ENCODE measurements at places on chromosomes 1 and 21. TPM values are rescaled to one million over a fixed set of nuclear protein-coding genes. Genes with fewer than 3 reads are reported as not detected.

The S100A7A gene
- not detected for total RNA-seq

The PM20D1 gene
- 54.6 TPM for total RNA-seq

The NTMT2 gene
- total RNA-seq, result not detected

The PRRX1 gene
- total RNA-seq, result 10.7 TPM

The GBP6 gene
- total RNA-seq, result not detected

The PBX1 gene
- 95.8 TPM for total RNA-seq

The CRP gene
- total RNA-seq, result 148 TPM

The DAB1 gene
- total RNA-seq, result 0.23 TPM

The URB1 gene
- 5.9 TPM for total RNA-seq

The PTPN22 gene
- 1.7 TPM for total RNA-seq

The SPRR4 gene
- not detected for total RNA-seq

The NPL gene
- total RNA-seq, result 1.2 TPM

The TCEA3 gene
- 129 TPM for total RNA-seq

The CHI3L2 gene
- 1.2 TPM for total RNA-seq

The UBQLN4 gene
- total RNA-seq, result 14.1 TPM

The TMPRSS15 gene
- total RNA-seq, result not detected

The MROH9 gene
- total RNA-seq, result not detected

The RCSD1 gene
- total RNA-seq, result 0.59 TPM

The RAB42 gene
- total RNA-seq, result 0.67 TPM

The SMIM1 gene
- 3.1 TPM for total RNA-seq

- no peak for DNase-seq
Measured at GRCh38 chr1:67566803-67567377, 118.1 kb upstream of the GADD45A start.

DNA sequence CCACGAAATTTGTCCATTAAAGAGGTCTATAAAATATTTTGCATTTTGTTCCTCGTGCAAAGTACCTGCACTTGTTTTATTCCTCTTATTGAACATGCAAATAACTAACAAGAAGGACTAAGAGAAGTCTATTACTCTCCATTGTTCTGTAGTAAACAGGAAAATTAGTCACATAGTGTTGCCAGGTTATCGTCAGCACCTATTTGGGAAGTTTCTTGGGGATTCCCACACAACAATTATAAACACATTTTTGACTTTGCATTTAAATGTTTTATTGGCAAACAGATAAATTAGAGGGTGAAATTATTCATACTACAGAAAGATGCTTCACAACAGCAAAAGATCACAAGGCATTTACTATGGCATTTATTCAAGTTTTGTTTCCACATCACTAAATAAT lies 174.5 kb downstream of the ZC3H11B start:
- no peak for DNase-seq

- no peak for DNase-seq
Measured at GRCh38 chr1:17053086-17053684, 647 bp downstream of the SDHB start.

- DNase-seq, result no peak
Measured at GRCh38 chr21:35868005-35868868, 192.1 kb downstream of the SETD4 start.

DNA sequence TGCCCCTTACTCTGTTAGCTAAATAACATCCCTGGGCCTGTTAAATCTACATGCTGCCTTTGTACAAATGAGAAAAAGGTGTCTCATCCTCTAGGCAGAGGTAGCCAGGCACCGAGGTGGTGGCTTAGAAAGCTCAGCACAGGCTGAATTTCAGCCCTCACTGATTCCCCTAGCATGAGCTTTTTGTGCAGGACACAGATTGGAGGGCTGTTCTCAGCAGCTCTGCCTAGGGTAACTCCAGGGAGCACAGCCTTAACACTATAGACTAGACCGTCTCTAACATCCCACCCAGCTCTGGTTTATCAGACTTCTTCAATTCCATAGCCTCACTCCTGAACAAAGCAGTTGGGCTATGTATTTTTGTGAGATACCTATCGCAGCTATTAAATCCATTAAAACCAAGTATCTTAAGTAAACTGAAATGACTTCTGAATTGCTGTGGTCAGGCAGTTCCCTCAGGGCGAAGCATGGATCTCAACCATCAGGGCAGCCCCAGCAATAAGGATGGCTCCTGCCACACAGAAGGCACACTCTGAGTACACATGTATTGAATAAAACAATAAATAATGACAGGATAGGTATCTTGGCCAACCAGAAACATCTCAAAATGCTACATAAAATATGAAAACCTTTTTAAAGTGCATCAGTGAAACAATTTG lies 14.8 kb downstream of the S100A6 start:
- no peak for DNase-seq

DNA sequence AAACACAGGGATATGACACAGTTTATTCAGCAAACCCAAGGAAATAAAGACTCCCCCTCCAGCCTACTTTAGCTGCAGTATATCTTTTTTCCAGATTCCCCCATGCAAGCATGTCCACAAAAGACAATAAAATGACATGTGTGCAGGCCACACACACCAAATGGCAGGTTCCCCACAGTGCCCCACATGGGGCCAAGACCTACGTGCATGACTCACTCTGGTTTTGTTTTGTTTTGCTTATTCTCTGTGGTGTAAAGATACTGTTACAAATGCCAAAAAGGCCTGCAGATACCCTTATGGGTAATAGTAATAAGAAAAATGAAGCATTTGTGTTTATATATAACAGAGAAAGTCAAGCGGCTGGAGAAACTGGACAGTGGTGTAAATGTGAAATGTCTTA lies 71.6 kb downstream of the RD3 start:
- no peak for DNase-seq

- no peak for DNase-seq
Measured at GRCh38 chr1:186304982-186305949, 69.8 kb downstream of the TPR start.

DNA sequence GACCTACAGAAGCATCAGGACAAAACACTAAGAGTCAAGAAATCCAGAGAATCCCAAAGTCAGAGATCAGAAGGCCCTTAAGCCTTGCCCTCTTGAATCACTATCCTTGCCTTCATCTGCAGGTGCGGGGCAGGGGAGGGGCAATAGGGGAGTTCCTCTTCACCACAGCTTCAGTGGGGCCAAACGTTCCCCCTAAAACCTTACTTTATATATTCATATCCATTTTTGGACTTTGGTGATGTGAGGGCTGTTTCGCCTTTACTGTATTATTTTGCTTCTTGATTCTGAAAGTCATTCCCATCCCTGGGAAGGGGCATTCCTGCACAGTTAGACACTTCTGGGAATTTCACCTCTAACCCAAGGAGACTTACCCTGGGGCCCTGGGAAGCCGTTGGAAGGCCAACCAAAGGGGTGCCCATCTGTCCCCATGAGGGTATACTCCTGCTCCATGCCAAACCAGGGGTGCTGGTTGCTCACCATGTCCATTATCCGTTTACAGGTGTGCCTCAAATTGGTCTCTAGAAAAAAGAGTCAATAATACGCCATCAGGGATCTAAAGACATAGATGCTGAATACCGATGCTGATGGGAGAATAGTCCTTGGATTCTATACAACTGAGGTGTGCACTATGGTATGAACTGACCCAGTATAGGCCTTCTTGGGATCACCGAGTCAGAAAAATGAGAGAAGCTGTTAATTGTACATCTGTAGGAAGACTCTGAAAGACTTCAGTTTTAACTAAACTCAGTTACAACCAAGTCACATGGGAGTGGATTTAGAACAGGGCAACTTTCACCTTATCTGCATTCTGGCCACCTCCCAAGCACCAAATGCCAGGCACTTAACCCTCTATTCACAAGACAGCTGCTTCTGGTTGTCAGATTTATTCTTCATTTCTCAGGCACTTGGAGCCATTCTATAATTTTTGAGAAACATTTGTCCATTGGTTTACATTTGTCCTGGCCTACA lies 5.4 kb downstream of the GLUL start:
- DNase-seq, result no peak

DNA sequence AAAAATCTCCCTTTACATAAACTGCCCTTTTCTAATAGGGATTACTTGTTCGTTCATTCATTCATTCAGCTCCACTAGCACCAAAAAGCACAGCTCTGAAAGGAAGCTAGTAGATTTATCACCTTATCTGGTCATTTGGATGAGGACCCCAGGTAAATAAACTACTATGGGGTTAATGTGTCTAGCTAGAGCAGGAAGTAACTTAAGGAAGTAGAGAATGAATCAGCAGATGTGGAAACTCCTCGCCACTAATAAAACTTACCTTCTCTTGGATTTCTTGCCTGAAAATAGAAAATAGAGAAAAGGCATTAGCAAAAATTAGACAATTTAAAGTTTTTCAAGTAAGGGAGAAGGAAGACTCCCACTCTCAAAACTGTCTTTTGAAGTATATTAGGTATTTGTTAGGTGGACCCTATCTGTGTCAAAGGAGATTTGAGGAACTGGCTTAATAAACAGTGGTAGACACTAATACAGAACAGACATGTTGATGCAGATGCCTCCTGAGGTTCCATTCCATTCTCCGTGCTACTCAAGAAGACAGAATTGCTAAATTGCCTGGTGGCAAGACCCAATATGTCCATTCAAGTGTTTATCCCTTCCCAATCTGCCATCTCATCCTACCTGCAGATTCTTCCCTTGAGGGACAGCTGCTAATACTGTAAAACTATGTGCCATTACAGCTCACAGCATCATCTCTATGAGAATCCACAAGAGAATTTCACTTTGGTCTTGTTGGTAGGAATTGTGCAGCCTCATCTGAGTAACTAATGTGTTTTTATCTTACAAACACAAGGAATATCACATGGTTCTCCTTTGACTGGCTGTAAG lies 14.9 kb downstream of the SELL start:
- DNase-seq, result no peak

DNA sequence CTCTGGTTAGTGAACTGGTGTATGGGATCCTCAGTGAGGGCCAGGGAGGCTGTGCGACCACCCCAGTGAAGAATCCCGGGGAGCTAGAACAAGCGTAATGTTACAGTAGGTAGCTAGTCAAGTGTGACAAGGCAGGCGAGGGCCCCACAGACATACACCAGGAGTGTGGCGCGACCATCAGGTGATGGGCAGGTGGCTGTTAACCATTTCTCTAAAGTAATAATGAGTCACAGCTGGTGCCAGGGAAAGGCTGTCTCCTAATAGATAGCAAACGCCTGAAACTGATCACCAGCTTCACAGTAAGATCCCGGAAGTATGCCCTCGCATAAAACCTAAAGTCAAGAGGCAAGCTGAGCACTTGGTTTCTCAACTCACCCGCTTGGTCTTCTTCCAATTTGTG lies 40.5 kb upstream of the TARBP1 start:
- no peak for DNase-seq

DNA sequence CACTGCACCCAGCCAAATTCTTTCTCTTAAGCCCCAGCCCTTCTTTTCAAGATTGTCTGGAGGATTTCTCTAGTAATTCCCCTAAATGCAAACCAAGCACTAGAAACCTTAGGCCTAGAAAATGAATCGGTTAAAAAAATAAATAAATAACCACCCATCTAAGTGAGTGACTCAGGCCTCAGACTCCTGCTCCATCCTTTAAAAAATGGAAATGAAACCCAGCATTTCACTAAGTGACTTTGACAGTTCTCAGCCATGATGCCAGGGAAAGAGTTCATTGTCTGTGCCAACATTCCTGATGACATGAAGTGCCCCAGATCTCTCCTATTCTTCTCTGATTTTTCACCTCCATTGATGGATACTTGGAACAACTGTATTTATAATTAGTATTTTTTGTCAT lies 415.2 kb upstream of the DAB1 start:
- DNase-seq, result no peak

DNA sequence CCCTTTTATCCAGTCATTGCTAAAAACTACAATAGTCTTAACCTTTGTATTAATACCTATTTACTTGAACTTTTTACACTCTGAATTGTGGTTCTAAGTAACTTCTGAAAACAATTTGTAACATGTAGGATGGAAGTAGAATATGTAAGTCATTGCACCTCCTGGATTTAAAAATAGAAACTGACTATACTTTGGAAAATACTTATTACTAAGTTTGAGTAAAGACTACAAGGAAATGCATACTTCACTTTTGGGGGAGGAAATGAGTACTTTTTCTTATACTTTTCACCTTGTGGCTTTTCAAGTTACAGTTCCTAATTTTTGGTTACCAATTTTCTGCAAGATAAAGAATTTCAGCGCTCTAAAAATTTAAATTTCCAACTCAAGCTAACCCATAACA lies 8.7 kb downstream of the RGS18 start:
- no peak for DNase-seq

GRCh38 chr21:15749861-15750159 lies 20.0 kb downstream of the USP25 start:
- no peak for DNase-seq

DNA sequence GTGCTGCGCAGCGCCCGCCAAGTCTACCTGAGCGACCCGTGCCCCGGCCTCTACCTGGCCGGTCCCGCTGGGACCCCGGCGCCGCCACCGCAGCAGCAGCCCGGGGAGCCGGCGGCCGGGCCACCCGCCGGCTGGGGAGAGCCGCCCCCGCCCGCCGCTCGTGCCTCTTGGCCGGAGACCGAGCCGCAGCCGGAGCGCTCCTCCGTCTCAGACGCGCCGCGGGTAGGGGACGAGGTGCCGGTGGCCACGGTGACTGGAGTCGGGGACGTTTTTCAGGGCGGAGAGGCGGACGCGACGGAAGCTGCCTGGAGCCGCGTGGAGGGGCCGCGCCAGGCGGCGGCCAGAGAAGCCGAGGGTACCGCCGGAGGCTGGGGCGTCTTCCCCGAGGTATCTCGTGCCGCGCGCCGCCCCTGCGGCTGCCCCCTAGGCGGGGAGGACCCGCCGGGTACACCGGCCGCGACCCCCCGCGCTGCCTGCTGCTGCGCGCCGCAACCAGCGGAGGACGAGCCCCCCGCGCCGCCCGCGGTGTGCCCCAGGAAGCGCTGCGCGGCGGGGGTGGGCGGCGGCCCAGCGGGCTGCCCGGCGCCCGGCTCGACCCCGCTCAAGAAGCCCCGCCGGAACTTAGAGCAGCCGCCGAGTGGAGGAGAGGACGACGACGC lies 646 bp downstream of the IER5 start:
- no peak for DNase-seq

- DNase-seq, result no peak
Measured at GRCh38 chr1:45926330-45926729, 122.9 kb downstream of the MAST2 start.

DNA sequence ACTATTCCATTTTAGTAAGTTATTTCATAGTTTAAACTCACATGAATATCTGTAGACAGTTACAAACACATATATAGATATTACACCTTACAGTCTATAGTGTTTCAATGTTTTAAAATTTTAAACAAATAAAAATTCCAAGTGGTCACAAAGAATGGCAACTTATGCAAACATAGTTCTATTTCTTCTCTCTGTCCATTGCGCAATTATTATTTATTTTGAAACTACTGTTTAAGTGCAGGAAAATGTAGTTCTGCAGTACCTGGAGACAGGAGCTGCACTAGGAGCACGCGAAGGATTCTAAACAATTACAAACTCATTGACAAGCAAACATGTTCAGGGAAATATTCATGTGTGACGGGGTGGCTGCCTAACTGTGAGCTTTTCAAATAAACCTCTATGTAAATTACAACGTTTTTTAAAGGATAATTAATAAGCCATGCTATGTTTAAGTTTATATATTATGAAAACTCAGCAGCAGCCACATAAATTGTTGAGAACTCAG lies 312.0 kb upstream of the DUSP10 start:
- no peak for DNase-seq

Data from pancreas (tissue), 10 donors.